ENCODE measurements at places on chromosomes 6 and 20.

- no peak for DNase-seq
Observed at GRCh38 chr6:113820761-113821160, 36.4 kb upstream of the MARCKS start.

DNA sequence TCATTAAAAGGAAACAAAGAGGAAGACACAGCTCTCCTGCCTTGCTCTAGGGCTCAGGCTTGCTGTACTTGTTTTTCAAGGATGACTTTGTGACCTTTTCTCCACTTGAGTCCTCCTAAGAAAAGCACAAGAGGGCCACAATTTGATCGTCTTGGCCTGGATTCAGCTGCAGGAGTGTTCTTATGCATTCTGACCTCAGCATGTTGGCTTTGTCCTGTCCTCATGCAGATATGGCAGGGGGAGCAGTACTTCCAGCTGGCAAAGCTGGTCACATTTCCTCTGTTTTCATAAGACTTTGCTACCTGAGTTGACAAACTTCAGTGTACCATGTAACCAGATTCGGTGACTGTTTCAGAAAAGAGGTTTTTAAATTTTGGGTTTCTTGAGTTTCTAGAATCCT lies 30.8 kb downstream of the KDM1B start:
- DNase-seq: no peak

- DNase-seq: no peak
Observed at GRCh38 chr6:13404228-13404891, 76.0 kb upstream of the TBC1D7 start.

- no peak for DNase-seq
Observed at GRCh38 chr6:137426007-137426689, 68.0 kb downstream of the OLIG3 start.

GRCh38 chr20:9668381-9668780 lies 154.0 kb downstream of the LAMP5 start:
- no peak for DNase-seq

GRCh38 chr6:22019857-22020256 lies 277.0 kb downstream of the PRL start:
- DNase-seq: no peak

DNA sequence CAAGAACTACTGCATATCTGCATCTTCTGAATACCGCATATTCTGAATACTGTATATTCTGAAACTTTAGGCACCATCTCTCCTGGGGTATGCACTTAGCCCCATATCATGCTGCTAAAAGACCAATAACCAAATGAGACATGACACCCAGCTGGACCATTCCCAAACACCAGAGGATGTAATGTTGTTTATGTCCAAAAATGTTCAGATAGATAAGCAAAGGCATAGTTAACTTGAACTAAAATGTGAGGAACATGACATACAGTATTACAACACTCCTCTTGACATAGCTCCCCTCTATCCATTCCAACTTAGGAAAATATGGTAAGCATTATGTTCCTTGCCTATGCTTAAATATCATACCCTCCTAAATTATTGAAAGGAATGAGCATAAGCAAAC lies 127.3 kb downstream of the TENT5A start:
- no peak for DNase-seq

DNA sequence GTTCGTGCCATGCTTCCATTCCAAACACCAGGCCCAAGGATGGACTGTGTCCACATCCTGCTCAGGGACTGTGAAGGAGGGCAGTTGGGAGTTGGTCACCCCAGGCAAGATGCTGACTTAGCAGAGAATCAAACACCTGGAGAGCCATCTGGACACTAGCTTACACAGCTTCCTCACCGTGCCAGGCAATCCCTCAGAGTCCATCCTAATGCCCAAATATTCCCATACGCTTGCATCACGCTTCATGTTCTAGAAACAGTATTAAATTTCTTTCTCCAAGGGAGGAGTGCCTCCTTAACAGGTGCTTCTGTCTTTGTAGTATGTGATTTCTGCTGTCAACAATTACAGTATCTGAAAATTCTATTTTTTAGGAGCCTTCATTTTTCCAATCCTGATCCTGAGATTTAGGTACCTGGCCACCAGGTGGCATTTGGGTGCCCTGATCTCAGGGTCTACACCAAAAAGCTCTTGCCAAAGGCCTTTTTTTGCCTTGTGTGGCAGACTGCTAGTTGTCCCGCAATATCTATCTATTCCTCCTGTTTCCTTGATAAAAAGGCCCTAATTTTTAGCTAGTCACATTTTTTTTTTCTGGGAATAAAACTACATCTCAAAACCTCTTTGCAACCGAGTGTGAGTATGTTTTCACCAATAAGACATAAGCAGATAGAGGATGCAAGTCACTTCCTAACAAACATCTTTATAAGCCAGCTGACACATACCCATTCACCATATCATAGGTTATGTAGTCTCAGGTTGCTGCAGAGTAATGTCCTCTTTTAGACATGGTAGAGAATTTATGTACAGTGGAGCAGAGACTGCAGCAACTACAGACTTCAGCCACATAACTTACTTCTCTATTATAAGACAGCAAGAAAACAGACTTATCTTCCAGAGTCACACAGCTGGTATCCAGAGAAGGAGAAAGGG lies 85.0 kb downstream of the PREP start:
- DNase-seq: no peak

GRCh38 chr20:41398408-41398807 lies 31.8 kb upstream of the EMILIN3 start:
- DNase-seq: no peak

GRCh38 chr20:39025883-39026282 lies 63.7 kb downstream of the DHX35 start:
- no peak for DNase-seq

DNA sequence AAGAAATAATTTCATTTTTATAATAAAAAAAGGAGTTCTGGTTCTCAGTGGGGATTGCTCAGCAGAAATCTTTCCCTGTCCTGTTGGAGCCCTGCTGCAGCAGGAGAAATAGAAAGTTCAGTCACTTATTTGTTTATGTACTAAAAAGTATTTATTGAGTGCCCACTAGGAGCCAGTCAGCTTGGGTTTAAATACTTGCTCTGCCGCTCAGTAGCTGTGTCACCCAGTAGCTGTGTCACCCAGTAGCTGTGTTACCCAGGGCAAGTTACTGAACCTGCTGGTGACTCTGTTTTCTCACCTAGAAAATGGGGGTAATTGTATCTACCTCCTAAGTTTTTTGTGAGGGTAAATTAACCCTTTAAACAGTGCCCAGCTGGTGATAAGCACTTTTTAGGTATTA lies 32.9 kb downstream of the FOXF2 start:
- no peak for DNase-seq

DNA sequence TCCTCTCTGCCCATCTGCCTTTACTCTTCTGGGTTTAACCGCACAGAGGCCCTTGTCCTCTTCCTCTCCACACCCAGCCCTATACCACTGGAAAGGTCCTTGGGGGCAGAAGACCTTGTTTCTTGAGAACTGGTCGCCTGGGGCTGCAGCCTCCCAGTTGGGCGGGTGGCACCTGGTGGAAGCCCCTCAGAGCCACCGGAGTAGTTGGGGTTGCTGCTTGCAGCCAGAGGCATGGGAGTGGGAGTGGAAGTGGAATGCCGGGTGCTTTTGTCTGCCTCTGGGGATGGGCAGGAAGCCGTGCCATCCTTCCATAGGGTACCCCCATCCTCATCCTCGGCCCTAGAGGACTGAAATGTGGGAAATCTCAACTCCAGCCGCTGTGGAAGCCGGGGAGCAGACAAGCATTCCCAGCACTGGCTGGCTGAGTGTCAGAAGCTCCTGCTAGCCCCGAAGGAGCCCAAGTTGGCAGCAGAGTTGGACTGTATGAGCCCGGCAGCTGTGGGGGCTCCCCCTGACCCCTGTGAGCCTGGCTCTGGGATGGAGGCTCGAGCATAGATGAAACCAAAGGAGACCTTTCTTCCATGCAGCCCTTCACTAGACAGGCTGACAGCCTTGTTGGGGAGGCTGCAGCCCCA lies 1.2 kb downstream of the VSTM2L start:
- no peak for DNase-seq

DNA sequence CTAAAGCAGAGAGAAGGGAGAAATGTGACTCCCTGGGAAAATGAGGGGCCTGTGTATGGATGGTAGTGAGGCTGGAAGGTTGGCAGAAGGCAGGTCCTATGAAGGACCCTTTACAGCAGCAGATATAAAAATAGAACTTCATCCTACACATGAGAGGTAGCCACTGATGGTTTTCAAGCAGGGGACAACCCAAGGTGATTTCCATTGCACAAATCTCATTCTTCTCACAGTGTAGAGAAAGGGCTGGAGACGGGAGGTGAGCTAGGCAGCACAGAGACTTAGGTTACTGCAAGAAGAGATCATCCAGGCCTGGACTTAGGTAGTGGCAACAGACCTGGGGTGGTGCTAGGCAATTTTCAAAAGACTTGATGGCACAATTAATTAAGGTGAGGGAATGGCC lies 30.7 kb downstream of the TRAM2 start:
- no peak for DNase-seq

Measured in RCC 7860 (cell line).